ENCODE measurements at places on chromosomes 4 and X. TPM values are rescaled to one million over a fixed set of nuclear protein-coding genes. Genes with fewer than 3 reads are reported as not detected.

The IL21 gene
- not detected for polyA plus RNA-seq

The RTL9 gene
- 0.01 TPM for polyA plus RNA-seq

The APEX2 gene
- polyA plus RNA-seq = 6.6 TPM

The GLRB gene
- polyA plus RNA-seq = 0.08 TPM

The CTAG2 gene
- 2.8 TPM for polyA plus RNA-seq

The FOXP3 gene
- polyA plus RNA-seq = 0.65 TPM

The EVC2 gene
- polyA plus RNA-seq = 1.6 TPM

The CD40LG gene
- polyA plus RNA-seq = 0.19 TPM

The UGT2B11 gene
- polyA plus RNA-seq = not detected

The MFAP3L gene
- 0.24 TPM for polyA plus RNA-seq

Data from esophagus (tissue), 2 donors.